Amniotic epithelial cell (primary cell): ENCODE measurements at places on chromosomes 11 and 22.

DNA sequence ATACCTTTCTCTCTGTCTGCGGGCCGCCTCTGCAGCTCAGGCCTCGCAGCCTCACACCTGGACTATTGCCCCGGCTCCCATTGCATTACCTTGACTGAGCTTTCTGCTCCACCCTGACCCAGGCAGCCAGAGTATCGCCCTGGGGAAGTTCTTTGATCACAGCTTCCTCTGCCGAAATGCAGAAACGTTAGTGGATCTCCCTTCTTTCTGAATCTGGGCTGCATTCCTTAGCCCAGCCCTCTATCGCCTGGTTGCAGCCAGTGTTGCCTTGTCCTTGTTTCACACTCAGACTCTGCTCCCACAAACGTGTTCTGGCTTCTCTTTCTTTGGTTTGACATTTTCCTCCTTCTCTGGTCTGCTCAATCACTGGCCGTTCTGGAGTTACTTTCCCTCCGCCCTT lies 195.7 kb downstream of the ADAMTS15 start:
- no peak for DNase-seq

DNA sequence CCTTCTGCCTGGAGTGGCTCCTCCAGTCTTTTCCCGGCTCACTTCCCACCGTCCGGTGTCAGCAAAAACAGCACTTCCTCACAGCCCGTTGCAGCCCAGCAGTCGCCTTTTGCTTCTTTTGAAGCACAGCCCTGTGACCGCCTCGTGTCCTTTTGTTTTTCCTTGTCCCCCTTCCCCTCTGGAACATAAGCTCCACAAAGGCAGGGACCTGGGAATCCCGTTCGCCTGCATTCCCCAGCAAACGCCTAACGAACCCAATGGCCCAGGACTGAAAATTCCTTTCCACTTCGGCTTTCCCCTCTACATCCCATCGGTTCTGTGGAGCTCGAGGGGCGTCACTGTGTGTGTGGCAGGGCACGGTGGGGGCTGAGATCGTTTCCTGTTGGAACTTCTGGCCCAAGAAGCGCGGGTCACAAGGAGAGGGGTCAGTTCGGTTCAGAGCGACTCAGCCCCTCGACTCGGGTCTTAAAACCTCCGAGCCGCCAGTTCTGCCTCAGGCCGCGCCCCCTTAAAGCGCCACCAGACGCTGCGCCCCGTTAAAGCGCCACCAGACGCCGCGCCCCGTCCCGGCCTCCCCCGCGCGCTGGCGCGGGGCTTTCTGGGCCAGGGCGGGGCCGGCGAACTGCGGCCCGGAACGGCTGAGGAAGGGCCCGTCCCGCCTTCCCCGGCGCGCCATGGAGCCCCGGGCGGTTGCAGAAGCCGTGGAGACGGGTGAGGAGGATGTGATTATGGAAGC lies 841 bp downstream of the RIC8A start:
- peak; percentile 49 for DNase-seq

GRCh38 chr11:33168709-33169200 lies 7.5 kb upstream of the CSTF3 start:
- peak; percentile 81 for DNase-seq

DNA sequence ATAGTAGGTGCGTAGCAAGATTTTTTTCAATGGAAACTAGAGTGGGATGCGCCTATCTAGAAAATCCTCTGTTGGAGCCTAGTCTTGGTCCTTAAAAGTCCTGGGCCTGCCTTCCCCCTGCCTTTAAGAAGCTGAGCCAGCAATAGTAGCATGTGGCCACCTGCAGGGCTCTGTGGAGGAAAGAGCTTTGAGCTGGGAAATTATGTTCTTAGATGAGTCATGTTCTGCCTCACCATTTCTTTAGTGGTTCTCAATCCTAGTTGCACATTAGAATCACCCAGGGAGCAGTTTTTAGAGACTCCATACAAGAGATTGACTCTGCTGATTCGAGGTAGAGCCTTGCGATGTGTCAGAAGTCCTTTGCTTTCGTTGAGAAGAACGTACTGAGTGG lies 133.5 kb downstream of the COMMD9 start:
- no peak for DNase-seq
